ENCODE measurements at places on chromosomes 12 and 14. TPM values are rescaled to one million over a fixed set of nuclear protein-coding genes. Genes with fewer than 3 reads are reported as not detected.

DNA sequence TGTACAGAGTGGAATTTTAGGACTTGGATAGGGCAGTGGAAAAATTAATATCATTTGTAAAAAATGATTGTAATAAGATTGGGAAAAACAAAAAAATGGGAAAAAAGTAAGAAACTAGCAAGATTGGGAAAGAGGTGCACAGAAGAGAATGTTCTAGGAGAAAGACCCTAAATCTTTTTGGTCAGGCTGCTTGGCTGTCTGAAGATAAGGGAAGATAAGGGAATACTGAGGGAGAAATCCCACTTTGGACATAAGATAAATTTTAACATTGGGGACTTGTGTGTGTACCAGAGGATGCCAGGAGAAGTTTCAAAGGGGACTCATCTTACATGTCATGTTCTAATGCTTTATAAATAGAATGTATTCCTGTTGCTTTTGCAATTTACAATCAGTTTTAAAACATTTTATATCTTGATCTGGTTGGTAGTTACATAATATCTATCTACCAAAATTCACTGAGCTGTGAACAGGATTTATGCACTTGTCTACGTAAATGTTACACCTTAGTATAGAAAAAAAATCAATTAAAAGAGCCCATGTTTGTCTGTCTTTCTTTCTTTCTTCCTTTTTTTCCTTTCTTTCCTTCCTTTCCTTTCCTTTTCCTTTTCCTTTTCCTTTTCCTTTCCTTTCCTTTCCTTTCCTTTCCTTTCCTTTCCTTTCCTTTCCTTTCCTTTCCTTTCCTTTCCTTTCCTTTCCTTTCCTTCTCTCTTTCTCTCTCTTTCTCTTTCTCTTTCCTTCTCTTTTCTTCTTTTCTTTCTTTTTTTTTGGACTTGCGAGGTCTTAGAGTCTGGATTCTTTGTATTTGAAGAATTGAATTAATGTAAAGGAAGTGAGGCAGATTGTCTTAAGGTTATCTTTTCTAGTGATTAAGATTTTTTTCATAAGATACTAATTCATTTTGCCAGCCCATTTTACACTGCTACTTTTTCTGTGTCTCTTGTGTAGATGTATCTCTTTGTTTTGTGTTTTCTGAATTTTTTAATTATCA is 66.1 kb downstream of the KTN1 start:
- DNase-seq = no peak

- peak; percentile 2 for DNase-seq
Measured at GRCh38 chr14:79136071-79137044, 966.2 kb downstream of the NRXN3 start.

GRCh38 chr14:68795597-68796417 is 2.9 kb upstream of the ZFP36L1 start:
- DNase-seq = peak; percentile 70

GRCh38 chr12:50129290-50129689 is 17.3 kb downstream of the COX14 start:
- DNase-seq = no peak

Gene EPYC
- total RNA-seq = not detected

Measured in LHCN-M2 (cell line).